ENCODE measurements at places on chromosomes 6 and 20.

DNA sequence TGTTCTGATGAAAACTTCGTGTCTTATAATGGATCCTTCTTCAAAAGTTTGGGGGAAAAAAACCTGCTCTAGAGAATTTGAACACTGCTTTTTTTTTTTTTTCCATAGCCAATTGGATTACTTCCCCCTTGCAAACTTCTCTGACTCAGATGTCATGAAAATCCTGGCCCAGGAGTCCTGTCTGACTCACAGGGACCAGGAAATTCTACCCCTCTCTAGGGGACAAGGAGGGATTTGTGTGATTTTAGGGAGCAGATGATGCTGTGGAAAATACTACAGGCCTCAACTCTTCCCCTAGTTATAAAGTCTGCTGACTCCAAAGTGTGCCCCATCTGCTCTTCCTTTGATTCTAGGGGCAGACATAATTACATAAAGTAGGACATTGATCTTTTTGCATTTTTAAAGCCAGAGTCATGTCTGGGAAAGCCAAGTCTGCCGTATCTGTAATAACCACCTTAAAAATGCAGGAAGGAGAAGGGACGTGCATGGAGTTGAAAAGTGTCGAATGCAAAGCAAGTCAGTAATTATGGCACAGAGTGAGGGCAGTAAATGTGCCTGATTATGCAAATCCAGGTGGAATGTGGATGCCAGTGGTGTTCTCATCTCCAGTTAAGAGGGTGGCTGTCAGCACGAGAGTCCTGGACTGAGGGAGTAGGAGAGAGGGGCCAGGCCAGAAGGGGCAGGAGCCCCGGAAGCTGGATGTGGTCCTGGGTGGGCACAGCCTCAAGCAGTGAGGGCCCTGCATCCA is 144.3 kb upstream of the SULF2 start:
- DNase-seq, result peak; percentile 96

GRCh38 chr6:36171573-36171972 is 25.0 kb upstream of the BRPF3 start:
- no peak for DNase-seq

GRCh38 chr6:91155129-91155785 is 568.4 kb upstream of the MAP3K7 start:
- peak; percentile 8 for DNase-seq

GRCh38 chr20:44019638-44020335 is 105.1 kb downstream of the TOX2 start:
- DNase-seq, result no peak

DNA sequence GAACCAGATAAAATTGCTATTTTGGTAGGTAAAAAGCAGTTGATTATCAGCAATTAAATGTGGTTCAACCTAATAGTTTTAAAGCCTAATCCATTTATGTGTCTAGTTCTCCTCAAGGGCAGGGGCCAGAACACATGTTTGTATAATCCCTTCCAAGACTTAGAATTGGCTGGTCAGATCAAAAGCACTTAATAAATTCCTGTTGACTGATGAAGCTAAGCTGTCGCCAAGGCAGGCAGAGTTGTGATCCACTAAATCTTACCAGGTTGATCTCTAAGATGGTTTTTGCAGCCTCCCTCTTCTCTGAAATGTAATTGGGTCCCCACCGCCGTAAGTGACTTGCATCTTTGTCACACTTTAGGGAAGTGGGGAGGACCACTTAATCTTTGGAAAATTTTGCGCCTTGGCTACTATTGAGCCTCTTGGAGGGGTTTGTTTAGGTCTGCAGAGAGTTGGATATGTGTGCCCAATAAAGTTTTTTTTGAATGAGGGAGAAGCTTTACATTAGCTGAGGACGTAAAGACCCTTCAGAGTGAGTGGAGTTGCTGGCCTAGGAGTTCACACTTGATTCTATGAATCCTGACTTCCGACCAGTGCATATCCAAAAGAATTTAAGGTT is 65.9 kb downstream of the PHF20 start:
- no peak for DNase-seq

DNA sequence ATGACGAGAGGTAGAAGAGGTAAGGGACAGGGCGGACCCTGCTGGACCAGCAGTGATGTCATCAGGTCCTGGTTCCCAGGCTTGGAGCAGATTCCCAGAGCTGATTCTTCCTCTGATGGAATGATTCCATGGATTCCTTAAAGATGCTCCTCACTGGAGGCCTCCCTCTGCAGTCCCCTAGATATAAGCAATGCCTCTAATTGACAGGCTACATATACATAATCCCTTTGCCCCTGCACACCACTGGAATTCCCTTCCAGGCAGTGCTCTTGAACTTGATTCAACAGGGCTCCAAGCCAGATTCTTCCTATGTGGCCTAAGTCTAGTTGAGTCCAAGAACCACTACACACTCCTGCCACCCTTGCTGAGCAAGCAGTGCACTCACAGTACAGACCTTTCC is 52.3 kb upstream of the L3MBTL3 start:
- DNase-seq, result no peak

GRCh38 chr6:117459204-117459944 is 23.1 kb upstream of the DCBLD1 start:
- DNase-seq, result no peak

DNA sequence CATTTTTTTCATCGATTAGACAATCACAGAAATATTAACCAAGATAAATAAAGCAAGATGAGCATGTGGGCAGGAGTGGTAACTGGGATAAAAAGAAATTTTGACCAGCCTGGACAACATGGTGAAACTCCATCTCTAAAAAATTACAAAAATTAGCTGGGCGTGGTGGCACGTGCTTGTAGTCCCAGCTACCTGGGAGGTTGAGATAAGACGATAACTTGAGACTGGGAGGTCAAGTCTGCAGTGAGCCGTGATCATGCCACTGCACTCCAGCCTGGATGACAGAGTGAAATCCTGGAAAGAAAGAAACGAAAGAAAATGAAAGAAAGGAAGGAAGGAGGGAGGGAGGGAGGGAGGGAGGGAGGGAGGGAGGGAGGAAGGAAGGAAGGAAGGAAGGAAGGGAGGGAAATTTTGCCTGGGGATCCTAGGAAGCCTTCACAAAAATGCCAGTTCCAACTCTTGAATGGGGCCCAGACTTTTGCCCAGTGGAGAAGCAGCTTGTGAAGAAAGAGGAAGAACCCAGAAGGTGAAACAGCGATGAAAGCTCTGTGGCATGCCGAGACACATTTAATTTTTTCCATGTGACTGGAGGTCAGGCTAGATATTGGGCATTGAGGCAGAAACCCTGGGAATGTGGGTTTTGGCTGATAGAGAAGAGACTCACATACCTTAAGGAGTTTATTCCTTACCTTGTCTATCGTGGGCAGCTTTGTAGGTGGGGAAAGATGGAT is 20.3 kb downstream of the CCDC170 start:
- DNase-seq, result peak; percentile 33

GRCh38 chr6:109237077-109237985 is 142.0 kb downstream of the CEP57L1 start:
- no peak for DNase-seq

DNA sequence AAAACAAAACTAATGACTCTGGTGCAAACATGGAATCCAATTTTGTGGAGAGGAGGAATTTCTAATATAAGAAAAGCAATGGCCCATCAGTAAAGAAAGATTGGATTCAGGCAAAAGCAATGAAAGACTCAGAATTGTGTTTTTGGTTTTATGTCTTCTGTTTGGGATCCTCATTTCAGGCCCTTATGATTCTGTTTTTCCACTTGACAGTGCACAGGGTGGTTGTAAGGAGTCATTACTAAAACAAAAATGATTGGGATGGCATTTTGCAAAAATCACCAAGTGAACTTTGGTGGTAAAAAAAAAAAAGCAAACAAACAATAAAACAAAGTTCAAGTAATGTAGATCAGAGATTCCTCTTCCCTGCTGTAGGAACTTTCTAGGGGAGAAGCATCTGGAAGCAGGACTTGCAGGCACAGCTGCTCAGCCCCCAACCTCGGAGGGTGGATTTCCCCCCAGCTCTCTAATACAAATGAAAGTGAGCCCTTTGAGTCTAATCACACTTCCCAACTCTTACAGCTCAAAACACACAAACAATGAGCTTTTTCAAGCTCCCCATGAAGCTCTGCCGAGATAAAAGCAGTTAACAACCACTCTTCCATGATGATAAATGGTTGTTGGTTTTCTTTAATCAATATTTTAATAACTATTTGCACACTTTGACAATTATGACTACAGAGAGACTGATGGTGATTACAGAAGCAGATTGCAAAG is 177.7 kb downstream of the ZDHHC14 start:
- DNase-seq, result no peak

- no peak for DNase-seq
These were observed 3.6 kb upstream of the EDN1 start for GRCh38 chr6:12286373-12287110.

DNA sequence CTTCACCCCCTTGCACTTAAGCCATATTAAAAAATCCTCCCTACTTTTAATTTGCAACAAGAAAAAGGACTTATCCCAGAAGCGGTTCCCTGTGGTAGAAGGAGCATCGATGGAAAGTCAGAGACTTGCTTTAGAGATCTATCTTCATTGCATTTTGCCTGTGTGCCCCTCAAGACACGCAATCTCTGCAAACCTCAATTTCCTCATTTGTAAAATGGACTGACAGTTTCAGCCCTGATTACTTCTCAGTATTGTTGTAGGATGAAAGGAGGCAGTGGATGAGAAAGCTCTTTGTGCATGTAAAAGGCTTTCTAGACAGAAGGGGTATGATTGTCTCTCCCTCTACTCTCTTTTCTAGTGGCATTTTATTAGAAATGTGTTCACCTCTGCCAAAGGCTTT is 410.2 kb downstream of the CDC5L start:
- no peak for DNase-seq

DNA sequence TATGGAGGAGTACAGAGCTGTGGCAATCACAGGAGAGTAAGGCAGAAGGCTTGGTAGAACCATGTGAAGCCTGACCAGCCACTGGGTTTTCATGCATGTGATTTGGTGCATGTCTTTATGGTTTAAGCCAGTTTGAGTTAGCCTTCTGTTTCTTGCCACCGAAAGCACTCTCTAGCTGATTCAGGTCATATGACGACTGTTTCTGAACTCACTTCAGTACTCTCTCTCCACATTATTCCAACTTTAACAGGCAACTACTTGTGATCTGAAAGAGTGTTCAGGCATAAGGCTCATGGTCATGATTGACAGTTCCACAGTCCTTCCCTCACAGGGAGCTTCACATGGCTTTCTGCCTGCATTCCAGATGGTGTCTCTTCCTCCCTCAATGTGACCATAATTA is 63.3 kb upstream of the TAB2 start:
- DNase-seq, result no peak

DNA sequence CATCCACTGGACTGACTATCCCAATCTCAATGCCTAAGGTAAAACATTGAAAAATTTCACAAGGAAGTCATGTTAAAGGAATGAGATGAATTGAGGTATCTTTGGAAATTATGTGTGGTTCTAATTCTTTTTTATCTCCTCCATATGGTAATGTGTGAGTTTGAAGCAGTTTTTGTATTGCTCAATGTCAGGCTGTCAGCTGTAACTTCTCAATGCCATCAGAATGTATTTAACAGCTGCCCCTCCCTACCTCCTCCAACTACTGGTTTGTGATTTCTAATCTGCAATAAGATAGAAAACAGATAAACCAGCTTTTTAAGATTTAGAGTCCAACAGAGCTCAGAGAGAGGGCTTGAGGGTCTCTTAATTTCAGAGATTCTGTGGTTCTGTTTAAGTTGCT is 1005.8 kb upstream of the ADGRB3 start:
- DNase-seq, result no peak

Measured in NCI-H2171 (cell line).